Activated CD4-positive, alpha-beta T cell treated with anti-CD3 and anti-CD28 coated beads, Interleukin-2, amount 50 U/mL, for 48 hours (primary cell): ENCODE measurements at places on chromosomes 7 and 10.

- peak; percentile 74 for DNase-seq
Measured at GRCh38 chr10:69089638-69090599, 2.0 kb downstream of the SRGN start.

DNA sequence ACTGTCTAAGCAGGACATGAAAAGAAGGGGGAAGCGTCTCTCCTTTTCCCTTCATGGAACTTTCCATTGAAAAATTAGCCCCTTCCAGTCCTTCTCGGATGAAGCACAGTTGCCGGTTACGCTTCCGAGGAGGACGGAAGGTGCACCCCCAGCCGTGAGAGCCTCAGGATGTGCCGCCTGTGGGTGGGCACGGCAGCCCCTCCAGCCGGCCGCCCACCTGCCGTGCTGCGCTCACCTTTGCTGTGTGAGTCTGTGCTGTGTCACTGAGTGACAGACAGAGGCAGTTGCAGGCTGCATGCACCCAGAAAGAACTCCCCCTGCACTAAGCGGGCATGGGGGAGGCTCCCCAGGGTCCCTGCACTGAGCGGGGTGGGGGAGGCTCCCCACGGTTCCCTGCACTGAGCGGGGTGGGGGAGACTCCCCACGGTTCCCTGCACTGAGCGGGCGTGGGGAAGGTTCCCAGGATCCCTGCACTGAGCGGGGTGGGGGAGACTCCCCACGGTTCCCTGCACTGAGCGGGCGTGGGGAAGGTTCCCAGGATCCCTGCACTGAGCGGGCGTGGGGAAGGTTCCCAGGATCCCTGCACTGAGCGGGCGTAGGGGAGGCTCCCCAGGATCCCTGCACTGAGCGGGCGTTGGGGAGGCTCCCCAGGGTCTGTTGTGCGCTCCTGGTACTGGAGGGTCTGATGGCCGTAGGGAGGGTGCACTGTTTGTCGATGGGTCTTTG lies 74.2 kb downstream of the DNAJB6 start:
- no peak for DNase-seq

DNA sequence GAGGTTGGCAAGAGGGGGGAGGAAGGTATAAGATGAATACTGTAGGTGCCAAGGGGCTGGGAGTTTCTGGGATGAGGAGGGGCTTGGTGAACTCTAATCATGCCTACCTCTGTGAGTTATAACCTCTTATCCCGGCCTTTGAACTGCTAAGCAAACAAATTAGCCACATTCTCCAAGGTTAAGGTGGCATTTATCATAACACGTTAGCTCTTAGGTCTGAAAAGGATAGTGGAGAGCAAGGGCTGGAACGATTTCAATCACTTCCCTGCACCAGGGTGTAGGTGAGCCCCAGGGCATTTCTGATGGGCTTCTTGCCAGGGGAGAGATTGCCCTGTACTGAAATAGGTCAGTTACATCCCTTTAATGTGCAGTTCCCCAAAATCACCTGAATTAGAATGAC lies 28.6 kb upstream of the DMBT1 start:
- no peak for DNase-seq

DNA sequence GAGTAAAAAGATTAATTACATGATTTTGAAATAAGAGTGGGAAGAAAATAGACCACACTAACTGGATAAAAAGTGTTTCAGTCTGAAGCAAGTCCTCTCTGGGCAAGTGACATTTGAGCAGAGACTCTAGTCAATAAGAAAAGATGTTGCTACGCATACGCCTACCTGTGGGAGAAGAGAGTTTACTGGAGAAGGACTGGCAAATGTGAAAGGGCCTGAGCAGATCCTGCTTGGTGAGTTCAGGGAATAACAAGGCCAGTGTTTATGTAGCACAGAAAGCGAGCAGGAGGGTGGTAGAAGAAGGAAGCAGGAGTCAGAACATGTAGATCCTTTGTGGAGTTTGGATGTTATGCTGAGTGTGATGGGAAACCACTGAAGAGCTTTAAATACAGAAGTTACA lies 43.4 kb downstream of the RAB18 start:
- DNase-seq: no peak

- no peak for DNase-seq
Measured at GRCh38 chr7:44757311-44757710, 8.7 kb downstream of the ZMIZ2 start.

- DNase-seq: no peak
Measured at GRCh38 chr7:10257438-10257837, 716.2 kb upstream of the PHF14 start.

DNA sequence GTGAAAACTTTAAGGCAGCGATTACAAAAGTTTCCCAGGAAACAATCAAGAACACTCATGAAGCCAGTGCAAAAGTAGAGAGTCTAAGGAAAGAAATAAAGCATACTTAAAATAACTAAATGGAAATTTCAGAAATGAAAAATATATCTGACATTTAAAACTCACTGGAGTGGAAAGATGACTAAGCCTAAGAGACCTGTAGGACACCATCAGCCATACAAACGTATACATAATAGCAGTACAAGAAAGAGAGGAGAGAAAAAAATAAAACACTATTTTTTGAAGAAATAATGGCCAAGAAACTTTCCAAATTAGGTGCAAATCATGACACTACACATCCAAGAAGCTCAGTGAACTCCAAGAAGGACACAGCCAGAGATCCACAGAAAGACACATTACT lies 5.4 kb upstream of the AKR1D1 start:
- no peak for DNase-seq

DNA sequence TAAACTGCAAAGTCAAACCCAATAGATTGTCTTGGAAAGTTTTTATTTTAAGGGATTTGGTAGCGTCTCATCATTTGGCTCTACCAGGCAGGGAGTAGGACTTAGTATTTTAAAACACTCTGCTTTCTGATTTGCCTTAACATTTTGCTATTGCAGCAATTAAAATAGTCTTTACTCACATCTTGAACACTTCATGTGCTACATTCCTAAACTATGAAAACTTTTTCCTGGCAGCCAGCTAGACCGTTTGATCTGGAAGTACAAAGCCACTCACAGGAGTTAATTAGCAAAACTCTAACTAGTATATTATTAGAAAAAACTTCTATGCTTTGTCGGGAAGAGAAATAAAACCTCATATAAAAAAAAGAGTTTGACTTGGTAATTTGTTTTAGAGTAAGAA lies 111.4 kb downstream of the TFPI2 start:
- no peak for DNase-seq

GRCh38 chr7:101736084-101736483 lies 81.3 kb upstream of the CUX1 start:
- no peak for DNase-seq

DNA sequence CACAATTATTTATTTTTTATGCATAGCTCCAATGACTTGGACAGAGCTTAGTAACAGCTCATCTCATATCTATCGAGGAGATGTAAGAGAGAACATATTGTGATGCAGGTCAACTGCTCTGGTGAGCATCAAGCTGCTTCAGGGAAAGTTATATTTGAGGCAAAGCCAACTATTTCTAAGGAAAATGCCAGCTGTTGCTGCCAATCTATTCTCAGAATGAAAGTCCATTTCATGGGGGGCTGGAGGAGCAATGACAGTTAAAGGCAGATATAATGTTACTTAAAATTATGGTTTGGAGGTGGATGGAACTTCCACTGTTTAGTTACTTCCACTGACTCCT lies 424.8 kb downstream of the KIF20B start:
- DNase-seq: no peak

GRCh38 chr7:78178319-78178718 lies 379.7 kb downstream of the PHTF2 start:
- DNase-seq: no peak

GRCh38 chr7:50491209-50491608 lies 41.1 kb upstream of the FIGNL1 start:
- DNase-seq: no peak
